Stimulated activated CD4-positive, alpha-beta T cell treated with anti-CD3 and anti-CD28 coated beads, TNF-alpha, amount 100 ng/mL, for 24 hours (primary cell): ENCODE measurements at places on chromosomes 1 and 21.

DNA sequence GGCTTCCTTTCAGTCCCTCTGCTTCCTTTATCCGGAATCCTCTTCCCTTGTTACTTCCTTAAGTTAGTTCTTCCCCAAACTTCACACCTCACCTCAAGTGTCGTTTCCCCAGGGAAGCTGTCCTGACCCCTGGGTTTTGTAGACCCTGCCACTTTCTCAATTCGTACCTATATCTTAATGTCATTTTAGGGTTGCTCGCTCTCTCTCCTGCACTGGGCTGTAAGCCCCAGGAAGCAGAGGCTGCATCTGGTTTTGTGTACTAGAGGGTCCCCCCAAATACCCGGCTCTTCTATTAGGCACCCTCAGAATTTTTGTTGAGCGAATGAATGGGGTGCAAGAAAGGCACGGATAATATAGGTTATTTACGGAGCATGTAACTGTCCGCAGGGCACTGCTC, 603 bp upstream of the OPRD1 start:
- DNase-seq, result no peak

- DNase-seq, result peak; percentile 83
These were observed 66.7 kb upstream of the VAMP3 start for GRCh38 chr1:7704214-7705047.

GRCh38 chr1:51997974-51998382, 7.5 kb upstream of the RAB3B start:
- no peak for DNase-seq

GRCh38 chr1:207868251-207868773, 42.6 kb downstream of the CD34 start:
- no peak for DNase-seq

DNA sequence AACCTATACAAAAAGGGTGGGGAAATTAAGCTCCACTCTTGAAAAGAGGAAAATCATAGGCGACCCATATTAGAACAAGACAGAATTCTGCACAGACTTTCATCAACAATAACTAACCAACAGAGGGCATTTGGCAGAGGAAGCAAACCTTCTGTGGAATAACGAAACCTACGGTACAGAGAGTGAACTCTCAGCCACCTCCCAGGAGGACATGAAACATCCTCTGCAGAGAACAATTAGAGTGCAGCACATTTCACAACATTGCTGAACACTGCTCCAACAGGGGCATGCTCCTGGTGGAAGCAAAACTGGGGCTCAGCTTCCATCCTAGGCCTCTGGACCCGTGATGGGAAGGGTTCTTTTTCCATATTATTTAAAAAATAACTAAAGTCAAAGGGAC, 110.9 kb downstream of the KCNJ15 start:
- DNase-seq, result no peak

GRCh38 chr1:220239966-220240365, 32.3 kb downstream of the RAB3GAP2 start:
- no peak for DNase-seq

GRCh38 chr1:93253516-93253915, 73.0 kb downstream of the CCDC18 start:
- DNase-seq, result no peak
